Stimulated activated CD4-positive, alpha-beta T cell treated with anti-CD3 and anti-CD28 coated beads, Interleukin-1b, Interleukin-23, amount 100 ng/mL, for 4 hours (primary cell): ENCODE measurements at places on chromosomes 11 and 22.

- DNase-seq = no peak
Measured at GRCh38 chr11:3627291-3627690, 14.5 kb downstream of the ART5 start.

GRCh38 chr11:103875855-103876510 lies 160.5 kb upstream of the DDI1 start:
- DNase-seq = no peak

GRCh38 chr11:126082251-126083109 lies 19.8 kb upstream of the CDON start:
- DNase-seq = no peak

GRCh38 chr11:102295045-102295444 lies 22.2 kb upstream of the BIRC3 start:
- DNase-seq = no peak

DNA sequence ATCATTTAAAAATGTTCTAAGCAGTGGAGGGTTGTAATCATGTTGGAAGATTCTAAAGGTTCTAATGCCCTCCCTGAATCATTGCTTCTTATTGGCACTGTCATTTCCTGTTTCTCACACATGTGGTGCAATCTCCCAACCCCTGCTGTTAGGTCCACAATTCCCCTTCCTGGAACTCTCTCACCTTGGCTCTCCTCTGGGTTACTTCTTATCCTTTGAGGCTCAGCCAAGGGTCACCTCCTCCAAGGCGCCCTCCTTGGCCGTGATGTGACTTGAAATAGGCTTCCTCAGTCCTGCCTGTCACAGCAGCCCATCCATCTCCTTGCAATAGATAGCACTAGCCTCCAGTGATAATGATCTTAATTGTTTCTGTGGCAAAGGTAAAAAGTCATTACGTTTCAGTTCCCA lies 149.8 kb downstream of the TTC17 start:
- DNase-seq = no peak

DNA sequence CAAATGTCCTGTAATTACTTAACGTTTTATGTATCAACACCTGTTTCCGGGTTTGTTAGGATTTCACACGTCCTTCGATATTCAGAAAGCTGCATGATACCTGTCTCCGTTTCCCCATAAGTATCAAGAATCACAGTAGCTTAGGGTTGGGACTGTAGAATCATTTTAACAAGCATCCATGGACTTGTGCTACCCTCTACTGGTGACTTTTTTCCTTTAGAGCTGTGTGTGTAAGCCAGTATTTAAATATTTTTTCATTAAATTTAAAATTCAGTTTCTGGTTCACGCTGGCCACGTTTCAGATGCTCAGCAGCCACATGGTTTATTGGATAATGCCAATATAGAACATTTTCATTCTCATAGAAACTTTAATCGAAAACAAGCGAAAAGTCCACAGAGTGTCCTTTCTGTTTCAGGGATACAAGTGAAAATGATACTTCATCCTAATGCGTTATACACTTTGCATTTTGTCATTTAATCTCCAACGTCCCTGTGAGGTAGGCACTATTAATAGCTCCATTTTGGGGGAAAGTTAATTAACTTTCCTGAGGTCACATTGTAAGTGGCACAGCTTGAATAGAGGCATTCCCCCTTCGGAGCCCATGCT lies 61.5 kb upstream of the SLC25A18 start:
- no peak for DNase-seq

- no peak for DNase-seq
Measured at GRCh38 chr22:25375683-25376082, 156.2 kb downstream of the CRYBB2 start.

GRCh38 chr22:37979782-37980181 lies 4.6 kb downstream of the SOX10 start:
- no peak for DNase-seq

DNA sequence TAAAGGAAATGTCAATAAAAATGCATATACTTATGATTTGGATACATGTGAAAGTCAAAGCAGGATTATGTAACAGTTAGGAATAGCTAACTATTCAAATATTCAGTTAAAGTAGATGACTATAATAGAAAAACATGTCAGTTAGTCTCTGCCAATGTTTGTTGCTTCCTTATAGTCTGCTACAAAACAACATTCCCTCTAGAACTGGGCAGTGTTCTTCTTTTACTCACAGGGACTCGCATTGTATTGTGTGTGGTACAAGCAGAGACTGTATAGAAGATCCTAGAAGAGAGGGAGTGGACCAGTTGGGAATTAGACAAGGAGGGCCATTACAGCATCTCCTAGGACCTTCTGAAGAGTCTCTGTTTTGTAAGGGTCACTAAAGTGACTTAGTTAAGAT lies 10.6 kb downstream of the ACAT1 start:
- DNase-seq = no peak

- no peak for DNase-seq
Measured at GRCh38 chr11:45679806-45680205, 14.4 kb upstream of the CHST1 start.

GRCh38 chr11:17012712-17013547 lies 1.3 kb downstream of the PLEKHA7 start:
- no peak for DNase-seq

- DNase-seq = no peak
Measured at GRCh38 chr22:39818094-39818493, 75.5 kb downstream of the ENTHD1 start.

GRCh38 chr11:104858882-104859775 lies 39.1 kb downstream of the CASP12 start:
- DNase-seq = no peak

DNA sequence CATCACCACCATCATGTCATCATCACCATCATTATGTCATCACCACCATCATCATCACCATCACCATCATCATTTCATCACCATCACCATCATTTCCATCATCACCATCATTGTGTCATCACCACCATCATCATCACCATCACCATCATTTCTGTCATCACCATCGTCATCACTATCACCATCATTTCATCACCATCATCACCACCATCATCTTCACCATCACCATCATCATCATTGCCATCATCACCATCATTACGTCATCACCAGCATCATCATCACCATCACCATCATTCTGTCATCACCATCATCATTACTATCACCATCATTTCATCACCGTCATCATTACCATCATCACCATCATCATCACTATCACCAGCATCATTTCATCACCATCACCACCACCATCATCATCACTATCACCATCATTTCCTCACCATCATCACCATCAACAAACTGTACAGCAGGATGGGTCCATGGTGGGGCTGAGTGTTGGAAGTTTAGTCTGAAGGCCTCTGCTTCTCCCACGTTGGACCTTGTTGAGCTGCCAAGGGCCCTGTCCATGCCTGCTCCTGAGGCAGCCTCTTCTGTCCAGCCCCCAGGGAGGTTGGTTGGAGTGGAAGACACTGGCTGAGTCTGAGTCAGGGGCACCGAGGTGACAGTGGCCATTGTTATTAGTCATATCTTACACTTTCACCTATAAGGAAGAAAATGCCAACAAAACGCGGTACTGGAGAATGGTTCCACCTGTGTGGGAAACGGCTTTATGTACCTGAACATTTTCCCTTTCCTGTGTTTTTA lies 247.1 kb downstream of the TBC1D22A start:
- no peak for DNase-seq

GRCh38 chr22:27724709-27725108 lies 76.8 kb downstream of the MN1 start:
- DNase-seq = no peak

DNA sequence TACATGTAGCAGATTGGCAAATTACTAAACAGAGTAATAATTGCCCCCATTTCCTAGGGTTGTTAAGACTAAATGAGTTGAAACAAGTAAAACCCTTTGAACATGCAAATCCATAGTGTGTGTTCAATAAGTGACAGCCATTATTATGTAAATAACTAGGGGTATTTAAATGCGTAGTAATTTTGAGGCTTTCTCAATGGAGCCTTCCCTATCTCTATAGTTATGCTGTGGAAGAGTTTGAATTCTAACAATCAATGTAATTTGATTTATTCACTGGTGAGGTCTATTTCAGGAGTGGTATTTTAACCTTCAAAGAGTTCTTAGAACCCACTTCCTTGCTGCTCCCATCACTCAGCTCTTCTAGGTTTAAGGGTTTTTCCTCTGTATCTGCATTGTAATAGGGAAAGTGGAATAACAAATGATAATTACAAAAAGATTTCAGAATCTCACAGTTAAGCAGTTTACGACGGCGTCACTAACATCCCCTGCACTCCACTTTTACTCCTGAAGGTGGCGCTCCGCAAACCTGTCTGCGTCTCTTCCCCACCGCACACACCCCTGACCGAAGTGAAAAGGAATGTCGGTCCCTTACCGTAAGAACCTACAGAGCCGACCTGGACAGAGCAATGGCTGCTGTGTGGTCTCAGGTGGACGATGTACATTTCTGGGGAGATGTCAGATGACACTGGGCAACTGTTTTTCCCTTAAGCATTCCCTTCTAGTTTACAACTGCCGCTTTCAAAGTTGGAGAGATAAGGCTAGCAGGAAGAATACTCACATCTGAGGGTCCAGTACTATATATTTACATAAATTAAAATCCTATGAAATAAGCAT lies 80.8 kb downstream of the ZC3H12C start:
- DNase-seq = peak; percentile 50

- no peak for DNase-seq
Measured at GRCh38 chr11:118612378-118612777, 5.0 kb downstream of the PHLDB1 start.

- no peak for DNase-seq
Measured at GRCh38 chr11:123190518-123190917, 4.5 kb downstream of the CLMP start.

GRCh38 chr11:30561691-30562415 lies 24.3 kb downstream of the MPPED2 start:
- no peak for DNase-seq

GRCh38 chr22:23065069-23065451 lies 5.3 kb upstream of the GNAZ start:
- no peak for DNase-seq

DNA sequence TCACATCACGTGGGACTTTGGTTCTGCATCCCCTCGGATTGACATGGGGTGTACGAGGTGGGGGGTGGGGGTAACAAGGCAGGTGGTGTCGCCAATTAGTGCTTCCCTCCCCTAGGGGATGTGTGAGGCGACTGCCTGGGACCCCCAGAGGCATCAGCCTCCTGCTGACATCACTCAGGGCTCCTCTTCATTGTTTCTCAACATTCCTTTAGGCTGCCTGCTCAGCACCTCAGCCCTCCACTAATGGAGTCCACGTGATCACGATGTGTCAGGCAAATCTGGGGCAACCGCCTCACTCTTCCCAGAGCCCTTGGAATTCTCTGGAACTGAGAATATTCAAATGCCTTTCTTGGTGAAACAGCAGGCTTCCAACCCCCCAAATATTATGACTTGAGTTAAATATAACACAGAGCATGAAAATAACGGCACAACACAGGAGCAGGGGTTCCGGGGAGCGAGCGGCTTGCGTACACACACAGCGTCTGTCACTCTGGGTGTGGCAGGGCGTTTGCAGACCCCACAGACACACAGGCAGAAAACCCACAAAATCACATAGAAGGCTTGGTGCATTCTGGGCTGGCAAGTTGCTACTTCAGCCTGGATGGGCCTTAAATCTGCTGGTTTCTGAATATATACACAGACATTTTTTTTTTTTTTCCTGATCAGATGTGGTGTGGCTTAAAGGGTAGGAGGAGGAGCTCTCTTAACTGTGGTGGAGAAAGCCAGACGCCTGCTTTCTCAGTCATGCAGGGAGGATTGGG lies 170.1 kb upstream of the CADM1 start:
- DNase-seq = no peak

GRCh38 chr22:36546092-36546804 lies 17.3 kb upstream of the EIF3D start:
- DNase-seq = no peak

DNA sequence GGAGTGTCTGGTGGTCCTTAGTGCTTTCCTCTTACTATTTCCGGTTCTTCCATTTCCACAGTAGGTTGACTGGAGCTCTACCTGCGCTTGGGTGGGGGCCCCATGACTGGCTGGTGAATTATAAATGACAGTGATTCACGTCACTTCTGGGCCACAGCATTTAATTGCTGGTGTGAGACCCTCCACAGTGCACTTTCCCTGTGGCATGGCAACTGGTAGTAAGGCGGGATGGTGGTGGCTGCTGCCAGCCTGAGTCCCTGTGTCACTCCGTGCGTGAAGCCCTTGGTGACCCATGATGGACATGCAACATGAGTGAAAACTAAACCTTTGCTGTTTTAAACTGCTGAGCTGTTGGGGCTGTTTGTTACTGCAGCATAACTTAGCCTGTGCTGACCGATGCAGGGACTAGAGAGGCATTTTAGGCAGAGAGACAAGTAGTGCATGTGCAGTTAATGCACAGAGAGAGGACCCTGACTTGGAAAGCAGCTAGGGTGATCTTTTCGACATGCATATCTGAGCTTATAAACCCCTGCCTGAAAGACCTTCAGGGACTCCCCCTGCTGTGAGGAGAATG lies 3.1 kb downstream of the PRDM11 start:
- no peak for DNase-seq

- DNase-seq = no peak
Measured at GRCh38 chr11:94974178-94974577, 669 bp downstream of the KDM4D start.

GRCh38 chr11:116792869-116793771 lies 1.4 kb upstream of the APOA5 start:
- DNase-seq = no peak

GRCh38 chr11:1470681-1471611 lies 15.6 kb downstream of the MOB2 start:
- DNase-seq = no peak

GRCh38 chr11:8723711-8724110 lies 41.1 kb downstream of the RPL27A start:
- DNase-seq = no peak

DNA sequence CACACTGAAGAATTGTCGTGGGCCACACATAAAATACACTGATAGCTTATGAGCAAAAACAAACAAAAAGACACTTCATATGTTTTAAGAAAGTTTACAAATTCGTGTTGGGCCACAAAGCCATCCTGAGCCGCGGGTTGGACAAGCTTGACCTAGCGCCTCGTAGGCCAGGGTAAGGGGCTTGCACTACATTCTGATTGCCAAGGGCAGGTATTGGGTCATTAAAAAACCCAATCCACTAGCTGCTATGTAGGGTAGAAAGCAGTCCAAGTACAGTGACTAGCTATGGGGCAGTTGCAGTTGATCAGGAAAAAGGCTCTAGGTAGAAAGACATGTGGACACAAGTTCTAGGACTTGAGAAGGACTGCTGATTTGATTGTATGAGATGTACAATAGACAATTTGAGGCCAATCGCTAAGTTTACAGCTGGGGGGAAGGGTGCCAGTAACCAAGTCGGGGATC lies 14.0 kb downstream of the KDELR3 start:
- no peak for DNase-seq

DNA sequence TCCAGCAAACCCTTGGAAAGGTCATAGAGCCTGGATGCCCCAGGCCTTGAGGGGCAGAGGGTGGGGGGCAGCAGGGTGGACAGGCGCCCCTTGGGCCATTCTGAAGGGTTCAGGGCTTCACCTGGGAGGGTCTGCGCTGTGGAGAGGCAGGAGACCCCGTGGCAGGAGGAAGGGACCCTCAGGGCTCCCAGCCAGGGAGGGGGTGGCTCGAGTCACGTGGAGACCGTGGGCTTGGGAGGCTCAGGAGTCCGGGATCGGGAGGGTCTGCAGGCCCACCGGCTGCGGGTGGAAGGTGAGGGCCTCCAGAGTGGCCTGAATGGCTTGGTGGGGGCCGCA lies 48.5 kb upstream of the A4GALT start:
- DNase-seq = no peak

GRCh38 chr22:25777870-25778269 lies 35.9 kb downstream of the MYO18B start:
- no peak for DNase-seq
